ENCODE measurements at places on chromosomes 11 and 22.

GRCh38 chr11:95245038-95245437, 14.0 kb upstream of the SESN3 start:
- no peak for DNase-seq

- DNase-seq: no peak
Observed at GRCh38 chr11:59918987-59919589, 19.1 kb upstream of the OOSP1 start.

- DNase-seq: no peak
Observed at GRCh38 chr22:23216461-23217170, 36.3 kb downstream of the BCR start.

DNA sequence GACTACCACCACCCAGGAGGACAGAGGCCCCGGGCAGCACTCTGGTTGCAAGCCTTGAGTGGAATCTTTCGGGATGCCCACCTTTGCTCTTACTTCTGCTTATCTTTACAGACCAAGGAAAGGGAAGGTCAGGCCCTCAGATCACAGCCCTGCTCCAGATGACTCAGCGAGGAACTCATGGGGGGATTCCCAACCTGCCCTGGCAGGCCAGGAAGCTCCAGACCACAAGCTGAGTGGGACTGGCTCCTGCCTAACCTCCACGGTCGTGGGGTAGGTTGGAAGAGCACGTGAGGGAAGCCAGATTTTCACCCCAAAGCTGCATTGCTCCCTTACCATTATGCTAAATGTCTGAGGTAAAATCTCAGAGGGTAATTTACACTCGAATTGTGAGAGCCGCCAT, 11.8 kb downstream of the TBC1D10A start:
- DNase-seq: no peak

DNA sequence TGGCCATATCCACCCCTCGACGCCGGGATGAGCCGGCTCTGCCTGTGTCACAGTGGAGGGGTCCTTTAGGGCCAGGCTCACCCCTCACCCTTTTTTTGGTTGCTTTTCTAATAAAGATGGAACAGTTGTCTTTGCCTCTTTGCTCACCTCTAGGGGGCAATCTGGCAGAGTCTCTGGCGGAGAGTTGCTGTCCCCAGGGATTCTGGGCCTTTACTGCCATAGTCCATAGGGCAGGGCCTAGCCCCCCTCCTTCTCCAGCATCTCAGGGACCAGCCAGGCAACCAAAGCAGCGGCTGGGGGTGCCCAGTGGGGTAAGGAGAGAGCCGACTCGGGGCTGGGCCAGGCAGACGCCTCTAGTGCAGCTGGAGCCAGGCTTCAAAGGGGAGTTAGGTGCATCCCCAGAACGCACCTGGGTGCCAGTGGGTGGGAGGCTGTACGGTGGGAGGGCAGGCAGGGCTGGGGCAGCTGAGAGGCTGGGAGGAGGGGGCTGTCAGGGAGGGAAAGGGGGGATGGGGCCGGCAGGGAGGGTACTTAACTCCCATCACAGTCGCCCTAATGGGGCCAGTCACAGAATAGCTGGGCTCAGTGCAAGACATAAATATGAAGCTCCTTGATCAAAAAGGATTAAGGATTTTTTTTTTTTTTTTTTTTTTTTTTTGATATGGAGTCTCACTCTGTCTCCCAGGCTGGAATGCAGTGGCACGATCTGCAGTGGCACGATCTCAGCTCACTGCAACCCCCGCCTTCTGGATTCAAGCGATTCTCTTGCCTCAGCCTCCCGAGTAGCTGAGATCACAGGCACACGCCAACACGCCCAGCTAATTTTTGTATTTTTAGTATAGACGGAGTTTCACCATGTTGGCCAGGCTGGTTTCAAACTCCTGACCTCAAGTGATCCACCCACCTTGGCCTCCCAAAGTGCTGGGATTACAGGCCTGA, 2.5 kb upstream of the SUSD2 start:
- no peak for DNase-seq

- no peak for DNase-seq
Observed at GRCh38 chr11:21820176-21820575, 372.7 kb upstream of the ANO5 start.

DNA sequence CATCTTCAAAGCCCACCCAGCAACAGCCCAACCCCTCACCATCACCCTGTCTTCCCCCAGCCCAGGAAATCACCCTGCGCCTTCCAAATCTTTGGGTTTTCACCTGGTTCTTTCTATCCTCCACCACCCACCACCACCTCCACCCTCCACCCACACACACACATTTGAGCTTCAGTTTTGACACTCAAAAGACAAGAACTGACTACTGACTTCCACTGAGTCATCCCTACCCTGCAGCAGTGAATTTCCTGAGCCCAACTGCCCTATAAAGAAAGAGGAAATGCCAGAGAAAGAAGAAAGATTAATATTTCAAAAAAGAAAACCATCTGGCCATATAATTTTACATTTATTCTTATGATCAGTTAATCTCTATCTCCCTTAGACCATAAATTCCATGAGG, 137.5 kb downstream of the CHST1 start:
- DNase-seq: no peak

DNA sequence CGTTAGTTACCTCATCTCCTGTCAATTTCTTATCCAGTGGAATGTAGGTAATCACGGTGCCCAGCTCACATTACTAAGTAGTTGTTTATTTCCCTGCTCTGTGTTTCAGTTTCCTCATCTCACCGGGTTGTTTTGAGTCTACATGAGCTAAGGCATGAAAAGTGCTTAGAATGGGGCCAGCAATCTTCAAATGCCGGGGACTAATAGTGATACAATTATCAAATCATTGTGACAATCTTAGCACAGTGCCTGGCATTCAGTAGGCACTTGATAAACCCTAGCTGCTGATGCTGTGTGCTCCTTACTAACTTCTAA, 53.3 kb upstream of the CD5 start:
- peak; percentile 26 for DNase-seq

DNA sequence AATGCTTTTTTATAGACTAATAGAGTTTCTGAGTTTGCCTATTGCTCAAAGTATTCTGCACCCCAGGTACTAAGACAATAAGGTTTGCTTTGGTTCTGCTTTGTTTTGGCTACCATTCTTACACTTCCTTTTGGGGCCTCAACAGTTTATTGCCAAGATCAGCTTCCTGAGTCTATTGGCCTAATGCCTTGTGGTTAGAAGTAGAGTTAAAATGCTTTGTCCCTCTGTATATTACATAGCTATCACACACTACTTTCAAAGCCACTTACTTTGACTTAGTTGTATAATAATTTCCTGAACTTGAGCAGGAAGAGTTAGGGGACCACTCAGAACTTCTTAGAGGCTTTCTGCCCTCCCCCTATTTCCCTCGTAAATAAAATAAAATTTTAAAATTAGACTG, 96.5 kb downstream of the DLG2 start:
- DNase-seq: no peak

GRCh38 chr11:97973352-97973857, 1047.3 kb upstream of the CNTN5 start:
- DNase-seq: no peak

DNA sequence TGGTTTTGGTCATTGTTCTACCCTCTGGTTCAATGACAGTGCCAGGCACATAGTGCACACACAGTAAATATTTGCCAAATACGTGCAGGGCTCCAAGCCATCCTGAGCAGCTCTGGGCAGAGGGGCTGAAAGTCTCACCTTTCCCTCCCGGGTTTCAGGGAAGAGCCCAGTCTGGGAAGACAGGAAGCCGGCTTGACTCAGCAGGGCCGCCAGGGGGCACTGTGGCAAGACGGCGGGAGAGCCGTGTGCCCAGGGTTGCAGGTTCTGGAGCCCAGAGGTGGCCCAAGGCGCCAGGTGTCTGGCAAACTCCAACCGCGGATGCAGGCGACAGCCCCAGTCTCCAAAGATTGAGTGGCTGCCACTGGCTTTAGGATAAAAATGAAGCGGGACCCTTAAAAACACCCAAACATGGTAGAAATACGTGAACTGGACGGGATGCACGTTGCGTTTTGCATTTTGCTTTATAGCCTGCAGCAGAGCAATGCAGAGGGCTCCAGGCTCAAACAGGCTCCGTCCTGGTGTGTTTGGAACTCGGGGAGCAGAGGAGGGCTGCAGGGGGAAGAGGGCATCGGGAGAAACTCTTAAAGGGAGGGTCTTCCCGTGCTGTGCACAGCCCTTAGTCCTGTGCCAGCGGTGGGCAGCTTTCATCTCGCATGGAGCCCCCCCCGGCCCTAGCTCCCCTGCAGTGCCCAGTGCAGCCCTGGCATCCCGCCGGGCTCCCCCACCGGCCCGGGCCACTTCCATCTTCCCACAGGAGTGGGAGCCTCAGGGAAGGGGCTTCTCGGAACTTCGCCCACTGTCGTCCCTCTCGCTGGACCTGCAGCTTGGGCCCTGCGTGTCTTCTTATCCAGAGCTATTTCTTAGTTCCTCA, 10.7 kb downstream of the KRTAP5-5 start:
- DNase-seq: no peak

DNA sequence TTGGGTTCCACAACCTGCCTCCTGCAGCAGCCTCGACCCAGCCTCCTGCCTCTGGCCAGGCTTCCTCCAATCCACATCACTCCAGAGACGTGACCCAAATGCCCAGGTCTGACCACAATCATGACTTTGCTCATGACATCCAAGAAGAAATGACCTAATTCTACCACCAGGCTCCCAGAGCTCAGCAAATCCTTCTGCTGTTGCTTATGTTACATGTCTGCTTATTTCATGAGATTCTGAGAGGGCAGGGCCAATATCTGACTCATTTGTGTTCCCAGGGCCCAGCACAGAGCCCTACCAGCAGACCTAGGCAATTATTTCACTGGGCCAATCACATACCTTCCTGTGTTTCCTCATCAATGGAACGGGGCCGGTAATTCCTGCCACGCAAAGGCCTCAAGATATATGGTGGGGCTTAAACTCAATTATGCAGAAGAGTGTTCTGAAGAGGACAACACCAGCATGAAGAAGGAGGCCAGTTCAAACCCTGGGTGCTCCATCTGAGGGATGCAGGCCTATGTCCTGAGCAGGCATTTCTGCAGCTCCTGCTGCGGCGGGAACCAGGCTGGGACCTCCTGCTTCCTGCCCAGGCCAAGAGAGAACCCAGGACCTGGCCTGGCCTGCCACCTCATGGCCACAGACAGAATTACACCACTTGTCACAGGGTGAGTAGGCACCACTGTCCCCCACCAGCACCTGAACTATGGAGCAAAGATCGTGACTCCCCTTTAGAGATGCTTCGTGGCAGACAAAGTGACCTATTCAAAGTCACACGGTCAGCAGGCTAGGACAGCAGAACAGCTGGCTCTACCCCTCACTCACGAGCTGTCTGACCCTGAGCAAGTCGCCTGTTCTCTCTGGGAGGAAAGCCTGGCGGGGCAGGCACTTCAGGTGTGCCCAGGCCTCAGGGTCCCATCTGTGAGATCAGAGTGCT, 5.9 kb downstream of the CENPM start:
- DNase-seq: peak; percentile 59

GRCh38 chr22:44807915-44808690, 55.7 kb downstream of the ARHGAP8 start:
- no peak for DNase-seq

DNA sequence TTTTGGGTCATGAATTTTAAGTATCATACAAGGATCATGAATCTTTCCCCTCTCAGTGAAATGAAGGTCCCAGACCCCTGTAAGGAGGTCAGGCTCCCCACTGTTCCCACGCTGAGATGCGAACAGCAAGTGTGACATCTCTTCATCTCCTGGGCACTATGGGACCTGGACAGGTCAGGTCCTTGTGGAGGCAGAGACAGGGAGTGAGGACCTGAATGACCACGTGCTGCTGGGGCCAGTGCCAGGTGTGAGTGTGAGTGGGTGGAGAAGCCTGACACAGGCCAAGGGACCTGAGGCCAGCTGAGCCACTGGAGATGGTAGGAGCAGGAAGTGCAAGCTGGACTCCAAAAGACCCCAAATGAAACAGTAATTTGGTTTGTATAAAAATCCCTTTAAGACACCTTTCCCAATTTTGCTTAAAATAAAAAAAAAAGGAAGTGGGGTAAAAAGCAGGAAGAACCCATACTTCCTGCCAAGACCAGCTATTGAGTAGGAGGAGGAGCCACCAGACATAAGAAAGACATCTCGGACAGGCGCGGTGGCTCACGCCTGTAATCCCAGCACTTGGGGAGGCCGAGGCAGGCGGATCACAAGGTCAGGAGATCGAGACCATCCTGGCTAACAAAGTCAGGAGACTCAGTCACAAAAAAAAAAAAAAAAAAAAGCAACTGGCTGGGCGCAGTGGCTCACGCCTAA, 35.4 kb upstream of the SERPIND1 start:
- DNase-seq: no peak

- DNase-seq: no peak
Observed at GRCh38 chr11:5272395-5273017, 2.8 kb upstream of the HBE1 start.

DNA sequence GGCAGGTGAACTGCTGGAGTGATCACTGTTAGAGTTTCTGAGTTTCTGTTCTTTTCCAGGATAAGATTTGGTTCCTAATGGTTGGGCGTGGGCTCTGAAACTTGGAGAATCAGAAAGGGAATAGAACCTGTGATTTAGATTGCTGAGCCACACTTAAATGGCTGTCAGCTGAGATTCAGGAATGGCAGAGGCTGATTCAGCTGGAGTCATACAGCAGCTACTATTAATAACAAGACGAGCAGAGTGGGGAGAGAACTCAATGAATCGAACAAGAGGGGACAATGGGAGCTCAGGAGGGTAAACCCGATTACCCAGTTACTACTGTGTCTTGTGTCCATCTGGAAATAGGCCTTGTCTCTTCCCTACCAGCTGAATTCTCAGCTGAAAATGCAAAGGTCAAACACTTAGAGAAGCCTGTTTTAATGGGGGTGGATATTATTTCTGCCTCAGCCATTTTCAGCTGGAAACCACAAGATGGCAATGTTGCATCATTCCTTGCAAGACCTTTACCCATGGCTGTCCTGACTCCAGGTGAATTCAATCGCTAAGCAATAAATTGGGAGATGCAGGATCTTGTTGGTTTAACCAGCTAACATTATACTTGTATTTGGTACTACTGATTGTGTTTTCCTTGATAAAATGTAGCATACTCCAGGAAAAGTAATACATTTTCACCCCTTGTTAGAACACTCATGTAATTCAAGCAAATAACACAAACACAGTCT, 104.5 kb upstream of the RAG2 start:
- peak; percentile 77 for DNase-seq

DNA sequence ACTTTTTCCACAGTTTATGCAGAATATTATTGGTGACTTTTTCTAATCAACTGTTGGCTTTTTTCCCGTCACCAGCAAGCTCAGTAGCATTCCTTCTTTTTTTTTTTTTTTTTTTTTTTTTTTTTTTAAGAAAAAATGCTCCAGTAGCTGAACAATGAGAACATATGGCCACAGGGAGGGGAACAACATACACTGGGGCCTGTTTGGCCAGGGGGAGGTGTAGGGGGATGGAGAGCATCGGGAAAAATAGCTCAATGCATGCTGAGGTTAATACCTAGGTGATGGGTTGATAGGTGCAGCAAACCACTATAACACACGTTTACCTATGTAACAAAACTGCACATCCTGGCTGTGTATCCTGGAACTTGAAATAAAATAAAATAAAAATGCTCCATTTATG, 82.5 kb downstream of the ARHGAP42 start:
- no peak for DNase-seq

DNA sequence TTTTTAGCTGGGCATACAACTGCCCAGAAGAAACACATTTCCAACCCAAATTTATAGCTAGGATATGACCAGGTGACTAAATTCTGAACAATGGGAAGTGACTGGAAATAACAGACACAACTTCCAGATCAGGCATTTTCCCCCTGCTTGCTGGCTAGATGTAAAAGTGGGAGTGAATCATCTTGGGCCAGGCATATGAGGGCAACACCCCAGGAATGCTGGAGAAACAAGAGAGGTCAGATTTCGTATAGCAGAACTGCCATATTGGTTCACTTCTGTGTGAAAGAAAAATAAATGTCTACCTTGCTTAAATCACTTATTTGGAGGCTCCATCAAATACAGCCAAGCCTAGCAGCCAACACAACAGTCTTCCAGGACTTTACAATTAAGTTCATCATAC, 7.4 kb downstream of the ATL3 start:
- DNase-seq: no peak

Data from right renal cortex interstitium (tissue), 3 donors.